CD4-positive, alpha-beta T cell treated with Interferon gamma for 1 hour (primary cell): ENCODE measurements at places on chromosomes 4 and X.

- no peak for DNase-seq
Measured at GRCh38 chr4:187124331-187124730, 400.7 kb upstream of the FAT1 start.

DNA sequence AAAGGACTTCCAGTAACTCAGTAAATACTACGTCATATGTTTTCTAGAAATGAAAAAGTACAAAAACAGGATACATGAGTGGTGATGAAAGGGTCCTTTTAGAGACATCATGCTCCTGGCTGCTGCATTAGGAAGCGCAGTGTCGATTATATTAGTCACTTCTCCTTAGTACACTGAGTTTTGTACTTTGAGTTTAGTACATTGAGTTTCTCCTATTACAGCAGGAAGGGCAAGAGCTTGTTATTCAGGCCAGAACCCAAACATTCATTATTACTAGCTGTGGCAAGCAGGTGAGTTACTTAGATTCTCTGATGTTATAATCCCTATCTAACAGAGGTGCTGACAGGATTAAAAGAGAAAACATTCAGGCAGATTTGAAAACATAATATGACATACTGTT, 21.3 kb downstream of the RPGR start:
- no peak for DNase-seq

- no peak for DNase-seq
Measured at GRCh38 chrX:54248309-54248708, 65.3 kb upstream of the FAM120C start.

GRCh38 chr4:138734746-138735145, 280.8 kb upstream of the NOCT start:
- DNase-seq = no peak

- no peak for DNase-seq
Measured at GRCh38 chr4:176153124-176153523, 42.3 kb downstream of the SPATA4 start.

DNA sequence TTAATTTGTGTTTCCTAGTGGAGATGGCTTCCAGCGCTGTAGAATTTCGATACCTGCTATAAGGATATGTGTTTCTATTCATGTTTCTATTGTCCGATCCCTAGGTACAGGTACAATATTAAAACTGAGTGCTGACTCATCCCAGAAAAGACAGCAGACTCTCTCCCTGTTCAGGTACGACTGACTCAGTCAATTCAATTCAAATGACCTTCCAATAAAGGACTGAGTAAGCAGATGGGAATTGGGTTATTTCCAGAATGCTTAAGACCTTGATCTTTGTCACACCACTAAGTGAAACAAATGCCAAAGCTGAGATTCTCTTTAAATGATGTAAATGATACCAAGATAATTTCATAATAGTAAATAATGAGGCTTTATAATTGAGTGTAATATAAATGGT, 1596.9 kb downstream of the RPA4 start:
- no peak for DNase-seq

DNA sequence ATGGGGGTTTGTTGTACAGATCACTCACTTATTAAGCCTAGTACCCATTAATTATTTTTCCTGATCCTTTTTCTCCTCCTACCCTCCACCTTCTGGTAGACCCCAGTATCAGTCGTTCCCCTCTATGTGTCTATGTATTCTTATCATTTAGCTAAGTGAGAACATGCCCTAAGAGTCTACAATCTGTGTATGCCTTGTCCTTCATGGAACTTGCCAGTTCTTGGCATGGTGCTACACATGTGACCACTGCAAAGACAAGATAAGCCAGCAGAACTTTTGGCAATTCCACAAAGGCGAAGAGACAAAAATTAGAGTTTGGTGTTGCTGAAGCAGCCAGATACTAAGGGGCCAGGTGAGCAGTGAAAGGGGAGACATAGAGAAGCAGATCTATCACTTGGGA, 101.3 kb downstream of the CORIN start:
- DNase-seq = no peak

- DNase-seq = no peak
Measured at GRCh38 chrX:154096140-154097002, 1.1 kb downstream of the MECP2 start.
